ENCODE measurements at places on chromosomes 3 and 15. TPM values are rescaled to one million over a fixed set of nuclear protein-coding genes. Genes with fewer than 3 reads are reported as not detected.

- no peak for DNase-seq
- H3K27ac ChIP-seq, result no peak overlapping the region
- H3K4me3 ChIP-seq, result no peak overlapping the region
- H3K36me3 ChIP-seq, result no peaks in the 10 kb centered on the region
- H3K4me1 ChIP-seq, result no peaks in the 10 kb centered on the region
- H3K27me3 ChIP-seq, result no peaks in the 10 kb centered on the region
These were observed 82.3 kb upstream of the AGTR1 start for GRCh38 chr3:148615382-148615781.

DNA sequence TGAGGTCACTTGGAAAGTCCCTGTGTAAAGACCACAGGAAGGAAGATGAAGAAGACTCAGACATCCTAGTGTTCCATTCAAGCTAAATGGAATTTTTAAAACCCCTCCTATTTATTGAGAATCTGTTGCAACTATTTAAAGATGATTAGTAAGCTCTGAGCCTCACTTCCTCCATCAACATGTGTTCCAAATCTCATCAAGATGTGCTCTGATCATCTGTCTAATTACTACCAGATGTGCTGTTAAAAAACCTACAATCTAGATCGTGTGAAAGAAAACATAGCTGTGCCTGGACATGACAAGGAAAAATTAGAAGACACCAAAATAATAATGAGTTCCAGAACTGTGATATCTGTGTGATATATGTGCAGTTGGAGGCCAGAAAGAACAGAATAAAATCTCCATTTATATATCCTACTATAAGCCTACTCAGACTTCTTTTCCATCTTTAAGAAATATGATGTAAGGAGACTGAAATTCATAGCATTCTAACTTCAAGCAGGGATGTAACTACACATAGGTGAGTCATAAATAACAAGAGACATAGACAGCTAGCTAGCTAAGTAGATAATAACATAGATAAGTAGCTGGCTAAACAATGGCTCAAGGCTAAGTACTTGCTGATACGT is 7.8 kb downstream of the XPC start:
- no peaks in the 10 kb centered on the region for H3K36me3 ChIP-seq
- H3K4me3 ChIP-seq, result no peak overlapping the region
- no peak for DNase-seq
- peaks cover 4% of the 10 kb centered on the region for H3K4me1 ChIP-seq

GRCh38 chr3:29521751-29522150 is 240.9 kb downstream of the RBMS3 start:
- H3K4me3 ChIP-seq, result no peak overlapping the region
- peaks cover 40% of the 10 kb centered on the region for H3K4me1 ChIP-seq
- no peaks in the 10 kb centered on the region for H3K27me3 ChIP-seq
- no peaks in the 10 kb centered on the region for H3K36me3 ChIP-seq
- no peak overlapping the region for H3K27ac ChIP-seq

DNA sequence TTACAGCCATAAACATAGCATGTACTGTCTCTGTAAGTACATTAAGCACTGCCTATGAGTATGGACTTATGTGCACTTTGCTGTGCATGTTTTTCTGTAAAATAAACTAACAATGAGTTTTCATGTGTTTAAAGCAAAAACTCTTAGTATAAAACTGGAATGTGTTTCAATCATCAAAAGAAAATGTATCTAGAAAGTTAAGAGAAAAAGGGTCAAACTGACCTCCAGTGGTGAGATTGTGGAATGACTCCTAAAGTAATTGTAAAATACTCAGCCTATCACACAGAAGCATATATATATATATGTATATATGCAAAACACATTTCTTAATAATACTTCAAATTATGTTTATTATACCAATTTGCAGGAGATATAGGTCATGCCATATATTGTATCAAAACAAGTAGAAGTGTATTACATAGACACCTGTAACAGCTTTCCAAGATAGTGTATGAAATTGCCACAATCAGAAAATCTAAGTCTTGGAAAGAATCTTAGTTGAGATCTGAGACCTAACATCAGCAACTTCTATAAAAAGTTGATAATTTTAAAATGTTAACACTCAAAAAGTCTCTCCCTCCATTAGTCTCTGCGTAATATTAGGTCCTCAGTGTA is 199.6 kb downstream of the FMN1 start:
- no peak overlapping the region for H3K27ac ChIP-seq
- DNase-seq, result no peak
- H3K36me3 ChIP-seq, result no peaks in the 10 kb centered on the region
- H3K27me3 ChIP-seq, result no peaks in the 10 kb centered on the region

DNA sequence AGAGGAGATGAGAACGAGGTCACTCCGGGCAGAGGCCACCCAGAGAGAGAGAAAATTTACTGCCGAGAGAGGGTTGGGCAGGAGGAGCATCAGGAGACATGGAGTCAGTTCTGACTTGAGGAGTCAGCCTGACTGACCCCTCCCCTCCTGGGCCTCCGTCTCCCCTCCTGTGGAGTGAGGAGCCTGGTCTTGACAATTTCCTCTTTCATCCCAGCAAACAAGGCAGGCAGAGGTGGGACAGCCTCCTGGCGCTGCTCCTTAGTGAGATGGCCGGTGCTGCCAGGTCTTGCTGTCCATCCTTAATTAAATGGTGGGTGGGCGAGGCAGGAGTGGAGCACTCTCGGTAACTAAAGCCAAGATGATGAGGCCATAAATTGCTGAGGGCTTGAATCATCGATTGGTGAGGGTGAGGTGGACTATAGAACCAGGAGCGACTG is 60.6 kb downstream of the CYP11A1 start:
- no peaks in the 10 kb centered on the region for H3K4me1 ChIP-seq
- H3K36me3 ChIP-seq, result no peaks in the 10 kb centered on the region
- no peak overlapping the region for H3K27ac ChIP-seq

DNA sequence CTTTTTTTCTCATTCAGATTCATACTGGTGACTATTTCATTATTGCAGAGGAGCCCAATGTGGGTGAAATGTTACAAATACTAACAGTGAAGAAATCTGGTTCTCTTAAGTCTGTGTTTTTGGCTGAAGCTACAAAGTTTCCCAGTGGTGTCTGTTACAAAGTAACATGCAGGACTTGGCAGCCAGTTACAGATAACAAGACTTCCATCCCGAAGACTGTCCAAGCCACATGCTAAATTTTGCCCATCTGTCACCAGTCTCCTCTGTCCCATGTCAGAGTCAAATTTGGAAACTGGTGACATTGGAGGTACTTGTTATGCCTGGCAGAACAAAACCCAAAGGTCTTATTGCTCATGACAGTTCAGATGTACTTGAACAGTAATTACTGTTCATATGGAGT is 269.2 kb upstream of the GOLIM4 start:
- no peaks in the 10 kb centered on the region for H3K4me1 ChIP-seq
- H3K36me3 ChIP-seq, result no peaks in the 10 kb centered on the region
- no peaks in the 10 kb centered on the region for H3K27me3 ChIP-seq
- no peak overlapping the region for H3K4me3 ChIP-seq
- no peak overlapping the region for H3K27ac ChIP-seq
- DNase-seq, result no peak

GRCh38 chr3:188416041-188416440 is 262.1 kb downstream of the LPP start:
- no peaks in the 10 kb centered on the region for H3K36me3 ChIP-seq
- H3K27me3 ChIP-seq, result no peaks in the 10 kb centered on the region
- peaks cover 6% of the 10 kb centered on the region for H3K4me1 ChIP-seq
- H3K27ac ChIP-seq, result no peak overlapping the region

- no peak for DNase-seq
- no peaks in the 10 kb centered on the region for H3K27me3 ChIP-seq
- no peaks in the 10 kb centered on the region for H3K4me1 ChIP-seq
- no peak overlapping the region for H3K27ac ChIP-seq
- H3K4me3 ChIP-seq, result no peak overlapping the region
These were observed 18.5 kb downstream of the SFMBT1 start for GRCh38 chr3:53027254-53027844.

DNA sequence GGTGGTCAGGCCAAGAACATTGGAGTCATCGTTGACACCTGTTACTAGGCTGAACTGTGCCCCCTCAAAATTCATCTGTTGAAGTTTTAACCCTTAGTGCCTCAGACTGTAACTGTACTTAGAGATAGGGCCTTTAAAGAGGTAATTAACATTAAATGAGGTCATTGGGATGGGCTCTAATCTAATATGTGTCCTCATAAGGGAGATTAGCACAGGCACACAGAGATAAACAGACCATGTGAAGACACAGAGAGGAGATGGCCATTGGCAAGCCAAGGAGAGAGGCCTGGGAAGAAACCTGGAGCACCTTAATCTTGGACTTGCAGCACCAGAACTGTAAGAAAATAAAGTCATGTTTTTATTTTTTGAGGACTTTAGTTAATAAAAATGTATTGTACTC is 59.6 kb downstream of the PLCL2 start:
- H3K27ac ChIP-seq, result no peak overlapping the region
- H3K36me3 ChIP-seq, result no peaks in the 10 kb centered on the region
- no peak overlapping the region for H3K4me3 ChIP-seq
- DNase-seq, result no peak
- H3K4me1 ChIP-seq, result no peaks in the 10 kb centered on the region
- H3K27me3 ChIP-seq, result no peaks in the 10 kb centered on the region

DNA sequence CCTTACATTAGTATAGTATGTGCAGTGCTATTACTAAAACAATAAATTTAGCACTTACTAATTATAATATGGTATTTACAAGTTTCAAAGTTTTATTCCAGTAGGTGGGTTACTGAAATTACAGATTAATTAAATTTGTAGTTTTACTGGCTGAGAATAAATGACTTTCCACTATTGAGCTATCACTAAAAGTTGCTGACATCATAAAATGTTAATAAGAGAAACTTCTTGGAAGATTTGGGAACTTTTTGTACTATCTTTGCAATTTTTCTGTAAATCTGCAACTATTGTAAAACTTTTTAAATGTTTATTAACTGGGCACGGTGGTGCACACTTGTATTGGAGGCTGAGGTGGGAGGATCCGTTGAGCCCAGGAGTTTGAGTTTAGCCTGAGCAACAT is 247.7 kb downstream of the UBE2E2 start:
- no peak for DNase-seq
- H3K4me1 ChIP-seq, result peaks cover 15% of the 10 kb centered on the region

DNA sequence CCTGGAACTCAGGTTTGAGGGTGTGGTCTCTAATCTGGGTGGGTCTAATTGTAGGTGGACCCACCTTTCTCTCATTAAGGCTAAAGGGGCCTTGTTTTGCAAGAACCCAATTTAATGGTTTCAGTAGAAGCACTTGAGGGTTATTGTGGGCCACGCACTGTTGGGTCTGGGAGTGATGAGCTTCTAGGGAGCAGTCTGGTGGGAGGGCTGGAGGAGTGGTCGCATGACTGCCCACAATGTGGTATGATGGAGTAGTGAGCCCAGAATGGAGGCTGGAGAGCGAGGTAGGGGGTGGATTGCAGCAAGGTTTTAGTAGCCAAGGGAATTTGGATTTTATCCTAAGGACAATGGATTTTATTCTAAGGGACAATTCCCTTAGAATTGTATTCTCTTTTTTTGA is 2.7 kb downstream of the TATDN2 start:
- H3K4me3 ChIP-seq, result no peak overlapping the region
- H3K36me3 ChIP-seq, result no peaks in the 10 kb centered on the region
- peaks cover 30% of the 10 kb centered on the region for H3K4me1 ChIP-seq
- DNase-seq, result no peak
- no peak overlapping the region for H3K27ac ChIP-seq
- no peaks in the 10 kb centered on the region for H3K27me3 ChIP-seq

DNA sequence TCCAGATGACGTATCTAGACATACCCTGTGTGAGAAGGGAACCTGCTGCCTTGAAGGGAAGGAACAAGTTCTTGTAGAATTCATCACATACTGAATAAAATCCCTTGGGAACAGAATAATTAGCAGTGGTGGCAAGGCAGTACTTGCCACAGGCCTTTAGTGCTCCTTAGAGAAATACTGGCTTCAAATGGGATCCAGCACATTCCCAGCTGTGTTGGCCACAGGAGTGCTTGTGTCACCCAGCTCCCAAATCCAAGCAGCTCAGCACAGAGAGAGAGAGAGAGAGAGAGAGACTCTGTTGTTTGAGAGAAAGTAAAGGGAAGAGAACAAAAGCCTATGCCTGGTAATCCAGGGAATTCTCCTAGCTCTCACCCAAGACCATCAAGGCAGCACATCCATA is 969.0 kb upstream of the ALCAM start:
- no peaks in the 10 kb centered on the region for H3K27me3 ChIP-seq
- DNase-seq, result no peak
- no peaks in the 10 kb centered on the region for H3K36me3 ChIP-seq
- no peak overlapping the region for H3K4me3 ChIP-seq
- H3K27ac ChIP-seq, result no peak overlapping the region
- no peaks in the 10 kb centered on the region for H3K4me1 ChIP-seq

- no peaks in the 10 kb centered on the region for H3K4me1 ChIP-seq
- no peaks in the 10 kb centered on the region for H3K27me3 ChIP-seq
- H3K4me3 ChIP-seq, result no peak overlapping the region
- no peak overlapping the region for H3K27ac ChIP-seq
These were observed 14.9 kb downstream of the LIPH start for GRCh38 chr3:185537369-185537970.

DNA sequence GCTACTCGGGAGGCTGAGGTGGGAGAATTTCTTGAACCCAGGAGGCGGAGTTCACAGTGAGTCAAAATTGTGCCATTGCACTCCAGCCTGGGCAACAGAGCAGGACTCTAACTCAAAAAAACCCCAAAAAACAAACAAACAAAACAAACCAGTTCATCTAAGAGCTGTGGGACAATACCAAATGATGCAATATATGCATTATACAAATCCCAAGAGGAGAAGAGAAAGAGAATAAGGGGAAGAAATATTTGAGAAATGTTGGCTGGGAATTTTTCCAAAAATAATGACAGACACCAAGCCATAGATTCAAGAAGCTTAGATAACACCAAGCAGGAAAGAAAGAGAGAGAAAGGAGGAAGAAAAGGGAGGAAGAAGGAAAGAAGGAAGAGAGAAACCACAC is 82.5 kb downstream of the KLF13 start:
- no peaks in the 10 kb centered on the region for H3K4me1 ChIP-seq
- H3K4me3 ChIP-seq, result no peak overlapping the region
- no peaks in the 10 kb centered on the region for H3K27me3 ChIP-seq
- H3K27ac ChIP-seq, result no peak overlapping the region

DNA sequence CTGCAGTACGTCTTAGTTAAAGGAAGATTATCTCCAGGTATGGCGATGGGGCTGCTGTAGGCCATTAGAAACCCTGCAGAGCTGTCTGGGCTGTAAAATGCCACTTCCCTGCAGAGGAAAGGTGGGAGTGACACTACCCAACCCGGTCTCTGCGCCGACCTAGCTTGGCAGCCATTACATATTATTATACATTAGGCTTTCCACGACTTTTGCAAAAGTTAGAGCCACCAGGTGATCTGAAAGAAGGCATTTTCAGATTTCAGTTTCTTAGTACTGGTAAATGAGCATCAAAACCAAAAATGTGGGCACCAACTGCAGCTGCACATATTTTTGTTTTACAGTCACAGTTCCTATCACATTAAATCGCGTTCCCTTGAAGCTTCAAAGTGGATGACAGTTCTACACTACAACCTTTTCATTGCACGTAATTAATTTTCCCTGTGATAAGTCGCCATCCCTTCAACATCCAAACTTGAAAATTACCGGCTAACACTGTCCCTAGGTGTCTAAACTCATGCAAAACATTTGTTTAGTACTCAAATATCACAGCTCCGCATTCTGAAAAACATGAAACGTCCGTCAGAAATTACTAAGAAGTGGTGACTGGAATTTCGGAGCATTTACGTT is 81.4 kb upstream of the CHD2 start:
- H3K4me3 ChIP-seq, result peak overlapping the region; percentile 26
- DNase-seq, result no peak
- H3K36me3 ChIP-seq, result no peaks in the 10 kb centered on the region

- no peaks in the 10 kb centered on the region for H3K4me1 ChIP-seq
- DNase-seq, result no peak
- no peaks in the 10 kb centered on the region for H3K36me3 ChIP-seq
- H3K27ac ChIP-seq, result no peak overlapping the region
These were observed 357.9 kb upstream of the LRRC3B start for GRCh38 chr3:26264708-26265107.

The ZPLD1 gene
- not detected for total RNA-seq

The OR5AC2 gene
- not detected for total RNA-seq

The RLBP1 gene
- not detected for total RNA-seq

The HTR3E gene
- not detected for total RNA-seq

The GNL3 gene
- 73.4 TPM for total RNA-seq

The EDEM1 gene
- 30.9 TPM for total RNA-seq

Data from vagina (tissue), 2 donors.